ENCODE measurements at places on chromosomes 5 and 9. TPM values are rescaled to one million over a fixed set of nuclear protein-coding genes. Genes with fewer than 3 reads are reported as not detected.

GRCh38 chr9:115035841-115036612 lies 81.9 kb downstream of the TNC start:
- H3K36me3 ChIP-seq = peaks cover 3% of the 10 kb centered on the region
- DNase-seq = peak; percentile 56
- H3K4me3 ChIP-seq = no peak overlapping the region
- H3K27ac ChIP-seq = peak overlapping the region; percentile 33
- H3K27me3 ChIP-seq = peaks cover 13% of the 10 kb centered on the region

DNA sequence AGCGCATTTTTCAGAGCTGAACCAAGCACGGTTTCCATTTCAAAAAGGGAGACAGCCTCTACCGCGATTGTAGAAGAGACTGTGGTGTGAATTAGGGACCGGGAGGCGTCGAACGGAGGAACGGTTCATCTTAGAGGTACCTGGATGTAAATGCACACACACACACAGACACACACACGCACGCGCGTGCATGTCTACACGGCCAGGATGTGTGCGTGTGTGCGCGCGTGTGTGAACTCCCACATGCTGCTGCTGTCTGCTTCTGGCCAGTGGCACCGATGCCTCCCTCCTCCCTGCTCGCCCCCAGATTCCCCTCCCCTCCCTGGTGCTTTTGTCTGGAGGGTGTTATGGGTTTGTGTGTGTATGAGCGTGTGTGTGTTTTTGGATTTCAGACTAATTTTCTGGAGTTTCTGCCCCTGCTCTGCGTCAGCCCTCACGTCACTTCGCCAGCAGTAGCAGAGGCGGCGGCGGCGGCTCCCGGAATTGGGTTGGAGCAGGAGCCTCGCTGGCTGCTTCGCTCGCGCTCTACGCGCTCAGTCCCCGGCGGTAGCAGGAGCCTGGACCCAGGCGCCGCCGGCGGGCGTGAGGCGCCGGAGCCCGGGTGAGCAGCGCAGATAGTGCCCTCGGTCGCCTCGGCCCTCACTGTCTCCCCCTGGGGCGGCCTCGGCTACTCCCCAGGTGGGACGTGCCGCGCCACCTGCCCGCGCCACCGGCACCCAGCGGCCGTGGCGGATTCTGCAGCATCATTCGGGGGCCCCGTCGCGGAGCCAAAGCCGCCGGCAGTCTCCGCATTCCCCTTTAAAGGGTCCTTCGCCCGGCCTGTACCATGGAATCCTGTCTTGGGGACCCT lies at the start of gene NTRK2:
TSS of gene NTRK2 (plus strand) at position 442 of the 850 bp plus-strand sequence. CDS start 1,020 bp downstream, outside the sequence.
- peak within 1 kb of the TSS; percentile 18 for H3K27ac ChIP-seq
- DNase-seq = peak; percentile 27
- H3K27me3 ChIP-seq = peaks cover 63% of the 10 kb centered on the region
- H3K36me3 ChIP-seq = no peaks in the 10 kb centered on the region
- peak within 1 kb of the TSS; percentile 72 for H3K4me3 ChIP-seq

GRCh38 chr5:124200381-124200780 lies 546.1 kb downstream of the ZNF608 start:
- H3K4me1 ChIP-seq = no peaks in the 10 kb centered on the region
- no peaks in the 10 kb centered on the region for H3K27me3 ChIP-seq
- no peaks in the 10 kb centered on the region for H3K36me3 ChIP-seq
- no peak for DNase-seq

DNA sequence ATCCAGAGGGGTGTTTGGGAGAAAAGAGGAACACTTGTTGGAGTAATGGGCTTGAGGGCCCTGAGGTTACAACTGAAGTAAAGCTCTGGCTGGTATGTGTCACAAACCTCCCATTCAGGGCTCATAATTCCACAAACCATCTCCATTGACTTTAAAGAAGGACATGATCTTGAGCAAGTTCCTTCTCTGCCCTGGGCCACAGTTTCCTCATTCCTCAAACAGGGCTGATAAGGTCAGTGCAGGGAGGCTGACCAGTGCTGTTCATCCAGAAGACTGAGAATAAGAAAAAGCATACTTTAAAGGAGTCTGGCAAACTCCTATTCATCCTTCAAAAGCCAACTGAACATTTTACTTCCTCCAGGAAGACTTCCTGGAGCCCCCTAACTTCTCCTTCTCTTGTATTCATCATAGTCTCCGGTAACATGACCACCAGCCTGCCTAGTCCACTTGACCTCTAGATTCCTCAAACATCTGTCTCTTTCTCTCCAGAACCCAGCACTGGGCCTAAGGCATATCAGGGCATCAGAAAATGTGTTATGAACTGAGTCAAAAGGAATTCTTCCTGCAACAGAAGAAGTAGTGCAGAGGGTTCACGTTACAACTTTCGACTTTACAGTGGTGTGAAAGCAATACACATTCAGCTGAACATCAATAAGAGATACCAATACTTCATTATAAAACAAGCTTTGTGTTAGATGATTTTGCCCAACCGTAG lies 20.7 kb upstream of the PTPN3 start:
- DNase-seq = no peak
- H3K27ac ChIP-seq = no peak overlapping the region
- H3K4me1 ChIP-seq = no peaks in the 10 kb centered on the region
- peaks cover 29% of the 10 kb centered on the region for H3K27me3 ChIP-seq

- no peak for DNase-seq
- H3K36me3 ChIP-seq = peaks cover 7% of the 10 kb centered on the region
- no peak overlapping the region for H3K4me3 ChIP-seq
- peaks cover 38% of the 10 kb centered on the region for H3K27me3 ChIP-seq
Measured at GRCh38 chr5:39092581-39093351, 18.6 kb upstream of the RICTOR start.

DNA sequence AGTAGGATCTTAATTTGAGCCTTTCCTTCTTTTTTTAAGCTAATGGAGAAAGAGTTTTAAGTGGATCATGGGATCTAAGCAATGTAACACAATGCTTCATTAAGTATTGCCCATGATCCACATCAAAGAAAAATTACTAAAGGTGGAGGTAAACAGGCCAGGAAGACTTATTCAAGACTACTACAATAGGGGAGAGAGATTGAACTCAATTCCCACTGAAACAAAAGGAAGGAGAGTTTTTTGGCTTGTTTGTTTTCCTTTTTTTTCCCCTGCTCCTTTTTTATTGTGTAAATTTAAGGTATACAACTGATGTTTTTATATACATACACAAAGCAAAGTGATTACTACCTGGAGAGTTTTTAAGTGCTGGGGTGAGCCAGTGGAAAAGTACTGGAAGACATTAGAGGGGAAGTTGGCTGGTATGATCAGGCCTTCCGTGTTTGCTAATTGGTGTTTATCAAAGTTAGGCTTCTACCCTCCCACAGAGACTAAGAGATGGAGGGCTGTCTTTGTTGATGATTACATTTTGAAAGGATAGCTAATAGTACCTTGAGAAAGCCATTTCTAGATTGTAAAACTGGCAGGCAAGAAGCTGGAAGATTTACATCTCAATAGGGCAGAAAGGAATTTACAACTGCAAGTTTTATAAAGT lies 262.7 kb downstream of the CHSY3 start:
- no peak overlapping the region for H3K4me3 ChIP-seq
- no peak overlapping the region for H3K27ac ChIP-seq
- H3K36me3 ChIP-seq = no peaks in the 10 kb centered on the region
- no peaks in the 10 kb centered on the region for H3K27me3 ChIP-seq
- H3K4me1 ChIP-seq = no peaks in the 10 kb centered on the region
- DNase-seq = no peak

DNA sequence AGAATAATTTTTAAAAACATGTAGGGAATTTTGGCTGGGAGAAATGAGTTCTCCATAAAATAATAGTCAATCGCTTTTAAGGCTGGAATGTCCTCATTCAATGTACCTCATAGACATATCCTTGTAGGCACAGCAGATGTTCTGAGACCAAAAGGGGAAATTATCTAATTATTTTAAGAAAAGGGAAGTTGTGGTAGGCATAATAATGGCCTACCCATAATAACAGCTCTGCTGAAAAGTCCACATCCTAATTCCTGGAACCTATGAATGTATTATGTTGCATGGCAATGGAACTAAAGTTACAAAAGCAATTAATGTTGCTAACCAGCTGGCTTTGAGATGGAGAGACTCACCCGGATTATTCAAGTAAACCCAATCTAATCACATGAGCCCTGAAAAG lies 216.1 kb downstream of the TRIM36 start:
- no peaks in the 10 kb centered on the region for H3K4me1 ChIP-seq
- H3K36me3 ChIP-seq = no peaks in the 10 kb centered on the region
- H3K27ac ChIP-seq = no peak overlapping the region

Gene WDR38
- total RNA-seq = not detected

Gene SKP2
- 33.1 TPM for total RNA-seq

Gene TNC
- total RNA-seq = not detected

Measured in activated CD4-positive, alpha-beta memory T cell treated with anti-CD3 and anti-CD28 coated beads, Interleukin-2, amount 10 ng/mL, durations not matched to agents 7 days and 5 days (primary cell).